ENCODE measurements at places on chromosomes 5 and 9. TPM values are rescaled to one million over a fixed set of nuclear protein-coding genes. Genes with fewer than 3 reads are reported as not detected.

Gene LCN12
- total RNA-seq: 2.6 TPM

Gene FOCAD
- total RNA-seq: 22.4 TPM

Gene CAMK4
- total RNA-seq: 108 TPM

Gene IFNK
- total RNA-seq: not detected

Gene NAIP
- total RNA-seq: 69.9 TPM

Gene MACROH2A1
- 280 TPM for total RNA-seq

Gene PDE6A
- not detected for total RNA-seq

Gene COL5A1
- total RNA-seq: 0.08 TPM

Gene SOWAHA
- total RNA-seq: not detected

Measured in naive thymus-derived CD4-positive, alpha-beta T cell (primary cell).